ENCODE measurements at places on chromosomes 11 and 22.

GRCh38 chr11:36447947-36448346, 62.1 kb downstream of the TRAF6 start:
- no peak for DNase-seq

GRCh38 chr11:21892736-21893564, 299.9 kb upstream of the ANO5 start:
- no peak for DNase-seq

GRCh38 chr22:24768537-24769374, 5.8 kb downstream of the PIWIL3 start:
- DNase-seq = peak; percentile 66

DNA sequence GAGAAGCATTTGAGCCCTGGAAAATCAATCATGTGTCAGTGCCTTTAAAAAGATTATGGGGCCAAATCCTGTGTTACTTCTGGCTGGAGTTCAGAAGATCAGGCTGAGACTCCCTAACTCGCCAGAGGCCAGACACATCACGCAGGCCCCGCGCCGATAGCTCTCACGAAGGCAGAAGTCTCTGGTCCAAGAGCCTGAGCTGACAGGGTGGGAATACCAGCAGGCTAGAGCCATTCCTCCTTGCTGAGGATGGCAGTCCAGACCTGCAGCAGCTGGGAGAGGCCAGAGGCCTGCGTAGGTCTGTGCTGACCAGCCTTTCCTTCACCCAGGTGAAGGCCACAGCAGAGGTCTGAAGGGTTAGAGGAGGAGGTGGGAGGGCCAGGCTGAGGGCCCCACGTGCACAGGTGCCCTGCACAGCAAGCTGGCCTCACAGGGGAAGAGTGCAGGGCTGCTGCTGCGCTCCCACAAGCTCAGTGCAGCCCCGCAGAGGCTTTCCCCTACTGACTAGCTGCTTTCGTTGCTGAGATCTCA, 52.9 kb downstream of the ST14 start:
- no peak for DNase-seq

DNA sequence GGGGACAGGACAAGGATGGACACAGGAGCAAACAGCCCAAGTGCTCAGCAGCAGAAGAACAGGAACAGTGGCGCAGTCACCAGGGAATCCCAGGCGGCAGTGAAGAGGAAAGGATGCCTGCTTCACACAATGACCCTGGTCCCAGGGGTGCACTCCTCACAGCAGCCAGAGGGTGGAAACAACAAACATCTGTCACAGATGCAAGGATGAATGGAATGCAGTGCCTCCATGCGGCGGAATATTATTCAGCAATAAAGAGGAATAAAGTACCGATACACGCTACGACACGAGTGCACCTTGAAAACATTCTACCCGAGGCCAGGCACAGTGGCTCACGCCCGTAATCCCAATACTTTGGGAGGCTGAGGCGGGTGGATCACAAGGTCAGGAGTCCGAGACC, 12.7 kb downstream of the CSNK1E start:
- DNase-seq = no peak

DNA sequence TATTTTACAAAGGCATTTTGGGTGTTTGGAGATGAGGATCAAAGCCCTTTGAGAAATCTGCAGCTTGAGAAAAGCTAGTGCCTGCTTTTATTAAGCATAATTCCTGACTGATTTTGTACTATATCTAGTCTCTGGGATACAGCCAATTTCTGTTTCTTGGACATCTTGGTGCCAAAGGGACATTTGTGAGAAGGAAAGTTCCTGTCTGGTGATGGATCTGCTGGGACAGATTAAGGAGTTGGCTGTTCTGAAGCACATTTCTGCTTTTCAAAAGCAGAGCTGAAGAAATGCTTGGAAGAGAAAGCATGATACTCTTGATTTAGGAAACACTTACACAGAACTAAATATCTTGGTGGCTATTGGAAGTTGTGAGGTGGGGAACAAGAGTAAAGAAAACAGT, 254.6 kb upstream of the CCDC90B start:
- DNase-seq = no peak

- no peak for DNase-seq
Measured at GRCh38 chr22:32336121-32336603, 21.5 kb upstream of the RFPL3 start.

- no peak for DNase-seq
Measured at GRCh38 chr22:23695141-23695540, 4.3 kb downstream of the RGL4 start.

DNA sequence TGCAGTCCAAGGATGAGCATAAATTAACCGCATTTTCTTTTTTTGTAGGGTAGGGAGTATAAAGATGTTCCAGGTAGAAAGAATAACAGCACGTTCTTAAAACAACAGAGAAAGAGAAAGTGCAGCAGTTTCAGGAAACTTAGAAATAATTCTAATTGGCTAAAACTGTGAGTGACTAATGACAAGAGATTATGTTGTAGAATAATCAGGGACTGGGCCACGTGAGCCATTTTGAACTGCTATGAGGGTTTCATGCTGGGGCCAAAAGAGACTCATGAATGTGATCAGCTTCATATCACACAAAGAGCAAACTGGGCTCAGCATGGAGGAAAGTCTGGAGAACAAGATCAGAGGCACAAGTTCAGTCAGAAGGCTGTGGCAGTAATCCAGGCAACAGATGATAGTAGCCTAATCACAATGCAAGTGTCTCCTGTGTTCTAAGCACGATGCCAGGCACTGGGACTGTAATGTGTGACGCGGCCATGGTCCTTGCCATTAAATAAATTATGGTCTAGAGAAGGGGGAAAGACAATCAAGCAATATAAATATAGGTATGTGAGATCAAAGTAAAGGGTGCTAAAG, 17.9 kb downstream of the CWF19L2 start:
- DNase-seq = no peak

- no peak for DNase-seq
Measured at GRCh38 chr11:70731271-70732022, 333.1 kb downstream of the CTTN start.

- no peak for DNase-seq
Measured at GRCh38 chr22:23621082-23621780, 10.9 kb downstream of the DRICH1 start.

GRCh38 chr11:61075891-61076290, 26.4 kb upstream of the CD5 start:
- no peak for DNase-seq

- DNase-seq = no peak
Measured at GRCh38 chr11:65685981-65686380, 23.3 kb upstream of the RELA start.

DNA sequence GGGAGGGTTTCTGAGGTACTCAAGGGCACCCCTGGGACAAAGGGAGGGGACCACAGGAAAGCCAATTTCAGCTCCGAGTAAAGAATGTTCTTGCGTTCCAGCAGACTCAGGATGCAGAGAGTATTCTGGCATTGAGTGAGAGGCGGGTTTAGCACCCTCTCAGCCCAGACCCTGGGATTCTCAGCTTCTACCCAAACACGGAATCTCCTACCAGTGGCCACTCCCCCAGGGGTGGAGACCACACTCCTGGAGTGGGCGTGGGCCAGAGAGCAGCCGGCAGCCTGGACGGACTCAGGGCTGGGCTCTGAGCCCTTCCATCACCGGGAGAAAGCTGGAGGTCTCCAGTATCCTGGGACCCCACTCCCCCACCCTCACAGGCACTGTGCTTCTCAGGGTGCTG, 26.1 kb upstream of the TTLL12 start:
- no peak for DNase-seq
